ENCODE measurements at places on chromosomes 5 and 9.

GRCh38 chr5:28914297-28914696, 1875.9 kb upstream of the CDH9 start:
- DNase-seq, result no peak

DNA sequence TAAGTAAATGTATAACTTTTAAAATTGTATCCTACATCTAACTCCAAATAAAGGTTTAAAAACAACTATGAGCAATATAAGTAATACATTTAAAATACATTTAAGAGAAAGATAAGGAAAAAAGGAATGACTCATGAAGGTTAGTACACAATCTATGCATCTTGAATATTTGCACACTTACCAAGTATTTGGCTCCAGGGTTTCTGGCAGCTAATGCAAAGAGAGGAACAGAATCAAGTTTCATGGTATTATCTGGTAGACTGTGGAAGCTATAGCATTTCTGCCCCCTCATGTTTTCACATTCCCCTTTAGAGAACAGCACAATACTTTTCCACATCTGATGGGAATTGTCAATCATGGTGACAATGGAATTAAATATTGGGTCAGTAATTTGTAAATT, 132.1 kb downstream of the COX7C start:
- no peak for DNase-seq

DNA sequence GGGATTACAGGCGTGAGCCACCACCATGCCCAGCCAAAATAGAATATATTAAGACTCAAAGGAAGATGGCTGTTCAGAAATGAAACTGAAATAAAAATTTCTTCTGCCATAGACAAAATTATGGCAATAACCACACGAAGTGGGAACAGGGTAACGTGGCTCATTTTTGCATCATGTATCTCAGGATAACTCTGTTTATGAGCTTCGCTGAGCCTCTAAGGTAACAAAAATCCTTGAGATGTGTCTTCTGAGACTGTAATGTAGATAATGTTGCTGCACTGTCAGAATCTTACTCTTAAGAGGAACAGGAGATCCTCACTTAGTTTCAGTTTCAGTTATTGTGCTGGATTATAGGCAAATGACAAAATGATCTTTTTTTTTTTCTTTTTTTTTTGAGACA, 153.8 kb downstream of the GOLPH3 start:
- DNase-seq, result no peak

- DNase-seq, result peak; percentile 59
These were observed 150.0 kb upstream of the VCAN start for GRCh38 chr5:83321483-83322055.

- DNase-seq, result no peak
These were observed 76.4 kb downstream of the OSMR start for GRCh38 chr5:38922199-38922598.

DNA sequence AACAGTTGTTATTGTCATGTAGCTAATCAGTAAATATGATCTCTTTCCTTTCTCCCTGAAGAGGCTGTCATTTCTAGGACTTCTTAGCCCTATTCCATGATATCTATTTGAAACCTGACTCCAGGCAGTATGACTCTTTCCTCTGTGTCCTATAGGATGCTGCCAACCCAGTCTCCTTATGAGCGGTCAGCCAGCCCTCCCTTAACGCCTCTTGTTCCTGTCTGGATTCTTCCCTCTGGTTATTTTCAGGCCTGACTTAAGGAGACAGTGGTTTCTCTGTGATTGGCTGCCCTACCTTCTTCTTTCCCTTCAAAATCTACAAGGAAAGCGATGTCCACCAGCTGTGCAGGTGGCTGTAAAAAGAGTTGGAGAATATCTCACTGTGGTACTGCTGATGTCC, 19.4 kb upstream of the C5orf63 start:
- peak; percentile 55 for DNase-seq

DNA sequence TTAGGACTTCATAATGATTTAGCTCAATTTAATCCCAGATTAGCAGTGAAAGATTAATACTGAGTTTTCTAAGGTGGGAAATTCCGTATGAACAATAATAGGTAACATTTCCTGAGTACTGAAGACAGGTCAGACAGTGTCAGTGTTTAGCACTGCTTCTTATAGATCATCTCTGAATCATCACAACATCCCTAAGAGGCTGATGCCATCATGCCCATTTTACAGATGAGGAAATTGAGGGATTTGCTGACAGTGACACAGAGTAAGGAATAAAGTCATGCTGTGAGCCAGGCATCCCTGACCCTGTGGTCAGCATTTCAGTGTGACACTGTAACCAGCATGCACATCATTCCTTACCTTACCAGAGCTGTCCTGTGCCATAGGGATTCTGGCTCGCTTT, 44.5 kb downstream of the DAPK1 start:
- DNase-seq, result no peak

- DNase-seq, result no peak
These were observed 308.8 kb upstream of the DMRT1 start for GRCh38 chr9:532707-533106.

GRCh38 chr9:80158554-80159170, 586.9 kb downstream of the TLE4 start:
- DNase-seq, result no peak

DNA sequence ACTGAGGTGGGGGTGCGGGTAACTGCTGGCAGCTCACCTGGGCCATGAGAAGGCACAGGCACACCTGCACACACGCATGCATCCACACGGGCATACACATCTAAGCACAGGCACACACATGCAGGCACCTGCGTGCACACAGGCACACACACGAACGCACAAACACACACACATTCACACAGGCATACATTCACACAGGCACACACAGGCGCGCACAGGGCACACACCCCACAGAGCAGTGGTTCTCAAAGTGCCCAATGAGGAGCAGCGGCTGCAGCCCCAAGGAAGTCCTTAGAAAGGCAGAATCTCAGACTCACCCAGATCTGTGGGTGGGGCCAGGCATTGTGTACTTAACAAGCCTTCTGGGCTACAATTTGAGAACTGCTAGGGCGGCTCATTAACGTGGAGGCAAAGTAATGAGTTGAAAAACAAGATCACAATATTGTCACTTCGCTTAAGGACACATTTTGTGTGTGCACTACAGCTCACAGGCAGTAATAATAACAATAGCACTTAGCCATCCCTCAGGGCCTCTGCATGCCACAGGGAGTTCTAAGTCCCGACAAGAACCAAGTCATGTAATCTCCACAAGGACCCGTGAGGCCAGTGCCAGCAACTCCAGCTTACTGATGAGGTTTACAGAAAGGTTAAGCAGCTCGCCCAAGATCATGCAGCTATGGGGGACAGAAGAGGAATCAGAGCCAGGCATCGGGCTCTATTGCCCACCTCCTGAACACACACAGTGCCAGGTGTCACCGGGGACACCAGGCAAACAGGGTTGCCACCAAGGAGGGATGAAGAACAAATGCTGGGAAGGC, 91.6 kb downstream of the ROR2 start:
- no peak for DNase-seq

GRCh38 chr5:52878656-52879055, 90.9 kb downstream of the ITGA1 start:
- DNase-seq, result peak; percentile 31

- no peak for DNase-seq
These were observed 101.8 kb downstream of the SPRY4 start for GRCh38 chr5:142222866-142223558.

- DNase-seq, result peak; percentile 44
These were observed 134.5 kb downstream of the FRMD3 start for GRCh38 chr9:83403527-83404238.

GRCh38 chr5:16889203-16889971, 46.7 kb downstream of the MYO10 start:
- peak; percentile 69 for DNase-seq

GRCh38 chr9:101587332-101588043, 7.3 kb downstream of the PPP3R2 start:
- no peak for DNase-seq

DNA sequence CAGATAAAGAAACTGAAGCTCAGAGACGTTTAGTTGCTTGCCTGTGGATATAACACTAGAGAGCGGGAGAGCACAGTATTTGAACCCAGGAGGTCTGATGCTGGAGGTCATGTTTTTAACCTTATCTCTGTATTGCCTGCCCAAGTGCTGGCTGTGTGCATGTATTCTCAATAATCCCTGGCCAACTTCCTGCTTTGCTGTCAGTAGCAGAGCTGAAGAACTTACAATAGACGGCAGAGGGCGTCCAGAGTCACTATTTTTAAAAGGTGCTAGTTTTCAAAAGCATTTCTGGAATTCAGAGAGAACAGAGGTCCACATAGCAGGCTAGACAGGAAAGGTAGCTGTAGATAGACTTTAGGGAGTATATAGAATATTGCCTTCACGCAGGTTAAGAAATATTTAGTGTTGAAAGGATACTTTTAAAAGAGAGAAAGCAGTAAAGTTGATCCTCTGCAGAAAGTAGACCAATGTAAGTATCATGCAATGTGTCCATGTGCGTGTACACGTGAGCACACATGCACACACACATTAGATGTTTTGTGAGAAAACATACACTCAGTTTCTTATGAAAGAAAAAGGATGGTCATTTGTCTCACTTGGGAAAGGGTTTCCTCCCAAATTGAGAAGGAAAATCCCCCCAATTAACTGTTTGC, 46.3 kb downstream of the PTCD2 start:
- DNase-seq, result peak; percentile 60

GRCh38 chr9:98356326-98356725, 100.9 kb upstream of the TBC1D2 start:
- DNase-seq, result no peak

DNA sequence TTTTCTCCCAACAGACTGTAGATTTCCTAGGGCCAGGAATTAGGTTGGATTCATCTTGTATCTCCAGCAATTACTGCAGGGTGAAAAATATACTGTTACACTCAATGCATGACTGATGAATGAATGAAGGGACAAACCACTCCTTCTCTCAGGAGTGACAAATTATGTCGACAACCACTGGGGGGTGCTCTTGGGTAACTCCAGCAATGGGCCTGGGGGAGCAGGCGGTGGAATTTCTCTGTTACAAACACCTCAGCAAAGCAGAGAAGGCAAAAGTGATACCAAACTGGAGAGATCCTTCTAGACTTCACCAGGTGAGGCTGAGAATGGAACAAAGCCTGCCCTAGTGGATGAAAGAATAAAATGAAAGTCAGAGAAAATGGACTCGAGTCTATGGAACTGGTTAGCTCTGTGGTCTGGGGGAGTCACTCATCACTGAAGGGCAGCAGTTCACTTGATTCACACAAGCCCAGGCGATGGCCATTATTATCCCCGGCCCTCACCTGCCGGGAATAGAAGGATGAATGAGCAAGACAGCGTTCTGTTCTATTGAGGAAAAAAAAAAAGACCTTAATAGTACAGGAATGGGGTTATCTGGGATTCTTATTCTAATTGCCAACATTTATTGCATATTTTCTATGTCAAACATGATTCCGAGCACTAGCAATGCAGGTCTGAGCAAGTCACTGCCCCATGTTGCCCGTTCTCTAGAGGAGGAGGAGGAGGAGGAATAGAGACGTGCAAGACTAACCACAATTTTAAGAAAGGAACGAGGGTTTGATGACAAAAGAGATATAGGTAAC, 341.1 kb downstream of the ASTN2 start:
- no peak for DNase-seq

DNA sequence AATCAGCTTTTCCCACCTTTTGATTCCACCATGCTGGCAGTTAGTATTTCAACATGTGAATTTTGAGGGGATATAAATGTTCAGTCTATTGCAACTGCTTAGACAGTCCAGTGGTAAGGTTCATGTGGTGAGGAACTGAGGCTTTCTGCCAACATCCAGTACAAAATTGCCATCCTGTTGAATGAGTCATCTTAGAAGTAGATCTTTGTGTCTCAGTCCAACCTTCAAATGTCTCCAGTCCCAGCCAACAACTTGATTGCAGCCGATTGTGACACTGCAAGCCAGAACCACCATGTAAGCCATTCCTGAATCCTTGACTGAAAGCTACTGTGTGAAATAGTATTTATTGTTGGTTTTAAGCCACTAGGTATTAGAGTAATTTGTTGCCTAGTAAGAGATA, 331.5 kb upstream of the GRIN3A start:
- DNase-seq, result no peak

DNA sequence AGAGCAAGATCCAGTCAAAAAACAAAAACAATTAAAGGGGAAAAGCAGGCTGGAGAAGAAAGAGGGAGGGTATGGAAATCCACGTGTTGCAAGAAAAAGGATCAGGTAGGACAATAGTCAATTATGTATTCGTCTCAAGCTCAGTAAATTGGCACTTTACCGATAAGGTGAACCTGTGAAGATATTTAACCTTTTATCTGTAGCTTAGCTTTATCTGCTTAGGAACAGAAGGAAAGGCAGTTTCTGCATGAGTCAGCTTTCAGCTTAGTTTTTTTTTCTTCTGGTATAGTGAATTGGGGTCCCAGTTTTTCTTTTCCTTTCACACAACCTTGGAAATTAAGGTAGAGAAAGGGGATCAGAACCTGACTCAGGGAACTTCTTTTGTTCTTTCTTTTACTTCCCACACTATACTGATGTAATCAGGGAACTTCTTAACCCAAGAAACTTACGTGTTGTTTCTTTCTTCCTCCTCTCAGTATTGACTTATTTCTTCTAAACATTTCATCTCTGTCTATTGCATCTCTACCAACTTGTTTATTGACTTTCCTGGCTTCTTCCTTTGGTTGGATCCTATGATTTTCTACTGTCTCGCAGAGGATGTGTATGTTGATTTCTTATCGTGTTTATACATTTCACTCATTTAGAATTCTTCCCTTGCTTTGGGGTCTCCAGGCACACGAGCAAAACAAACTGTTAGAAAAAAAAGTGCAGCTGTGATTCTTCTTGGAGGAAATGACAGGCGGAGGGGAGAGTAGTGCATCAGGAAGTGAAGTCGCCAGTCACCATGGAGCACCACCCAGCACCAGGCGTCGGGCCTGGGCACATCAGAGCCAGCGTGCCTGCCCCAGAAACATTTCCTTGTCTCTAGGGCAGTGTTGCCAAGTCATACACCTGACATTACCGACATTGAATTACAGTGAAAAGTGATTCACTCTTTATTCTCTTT, 123.0 kb upstream of the LHFPL2 start:
- DNase-seq, result no peak

GRCh38 chr5:56099346-56099745, 104.6 kb upstream of the IL6ST start:
- DNase-seq, result peak; percentile 92

DNA sequence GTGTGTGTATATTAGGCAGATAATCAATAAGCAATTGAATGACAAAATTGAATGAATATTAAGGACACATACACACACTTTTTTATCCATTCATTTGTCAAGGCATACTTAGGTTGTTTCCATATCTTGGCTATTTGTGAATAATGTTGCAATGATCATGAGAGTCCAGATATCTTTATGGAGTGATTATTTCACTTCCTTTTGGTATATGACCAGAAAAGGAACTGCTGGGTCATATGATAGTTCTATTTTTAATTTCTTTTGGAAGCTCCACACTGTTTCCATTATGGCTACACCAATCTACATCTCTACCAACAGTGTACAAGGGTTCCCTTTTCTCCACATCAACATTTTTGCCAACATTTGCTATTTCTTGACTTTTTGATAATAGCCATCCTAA, 137.7 kb upstream of the PAPPA start:
- DNase-seq, result no peak

- DNase-seq, result no peak
These were observed 13.4 kb upstream of the GRHPR start for GRCh38 chr9:37408933-37409710.
